Hair follicle dermal papilla cell (primary cell): ENCODE measurements at places on chromosomes 5 and 9. TPM values are rescaled to one million over a fixed set of nuclear protein-coding genes. Genes with fewer than 3 reads are reported as not detected.

HAVCR2 gene
- 0.16 and 0.36 TPM in 2 replicates for total RNA-seq

SLC25A48 gene
- not detected in 2 replicates for total RNA-seq

LVRN gene
- 1.5 and 2.4 TPM in 2 replicates for total RNA-seq

BHMT2 gene
- total RNA-seq = 12.4 and 17.5 TPM in 2 replicates

RASGRF2 gene
- 1.6 and 2.6 TPM in 2 replicates for total RNA-seq

CD274 gene
- 2.9 and 4.5 TPM in 2 replicates for total RNA-seq

ANKRD18B gene
- total RNA-seq = not detected in 2 replicates

HRH2 gene
- 1.3 TPM in 2 replicates for total RNA-seq

NADK2 gene
- total RNA-seq = 35.2 and 36.4 TPM in 2 replicates

MAMDC2 gene
- 9.9 and 27.4 TPM in 2 replicates for total RNA-seq

GRIA1 gene
- 12.3 and 33.9 TPM in 2 replicates for total RNA-seq

SPATA9 gene
- 0.16 and 0.61 TPM in 2 replicates for total RNA-seq

COL27A1 gene
- 50.0 and 62.6 TPM in 2 replicates for total RNA-seq

WNT8A gene
- not detected in 2 replicates for total RNA-seq

FOXD4L4 gene
- under 0.01 TPM in 1 of 2 replicates, not detected in the other for total RNA-seq

ARHGEF28 gene
- 27.4 and 42.4 TPM in 2 replicates for total RNA-seq

ITGA1 gene
- total RNA-seq = 105 and 125 TPM in 2 replicates

MEIKIN gene
- not detected in 2 replicates for total RNA-seq

OR1Q1 gene
- total RNA-seq = 0.36 and 0.65 TPM in 2 replicates

DMGDH gene
- 2.6 and 3.9 TPM in 2 replicates for total RNA-seq

ORM1 gene
- not detected in 2 replicates for total RNA-seq

CDH9 gene
- 0.12 TPM in 1 of 2 replicates, not detected in the other for total RNA-seq

CCNO gene
- total RNA-seq = 0.16 TPM in 1 of 2 replicates, not detected in the other

CDC20B gene
- total RNA-seq = under 0.01 TPM in 1 of 2 replicates, not detected in the other

IL9 gene
- total RNA-seq = not detected in 2 replicates

TMEM215 gene
- not detected in 2 replicates for total RNA-seq

IFNA21 gene
- total RNA-seq = not detected in 2 replicates

TAF1L gene
- total RNA-seq = not detected in 2 replicates

OSMR gene
- total RNA-seq = 72.5 and 103 TPM in 2 replicates

ODF2 gene
- total RNA-seq = 27.3 and 31.0 TPM in 2 replicates

IFNB1 gene
- total RNA-seq = not detected in 2 replicates

ADGRV1 gene
- under 0.01 and 0.24 TPM in 2 replicates for total RNA-seq

NR2F1-AS1 gene
- 26.2 and 28.6 TPM in 2 replicates for total RNA-seq

TXNDC8 gene
- total RNA-seq = not detected in 2 replicates
